ENCODE measurements at places on chromosomes 6 and 20.

GRCh38 chr6:10569392-10570127 is 48.4 kb downstream of the GCNT2 start:
- no peak for DNase-seq

- DNase-seq, result no peak
These were observed 961.0 kb downstream of the KIF16B start for GRCh38 chr20:15612198-15612597.

- peak; percentile 50 for DNase-seq
These were observed 8.9 kb downstream of the BPIFB1 start for GRCh38 chr20:33291830-33292355.

DNA sequence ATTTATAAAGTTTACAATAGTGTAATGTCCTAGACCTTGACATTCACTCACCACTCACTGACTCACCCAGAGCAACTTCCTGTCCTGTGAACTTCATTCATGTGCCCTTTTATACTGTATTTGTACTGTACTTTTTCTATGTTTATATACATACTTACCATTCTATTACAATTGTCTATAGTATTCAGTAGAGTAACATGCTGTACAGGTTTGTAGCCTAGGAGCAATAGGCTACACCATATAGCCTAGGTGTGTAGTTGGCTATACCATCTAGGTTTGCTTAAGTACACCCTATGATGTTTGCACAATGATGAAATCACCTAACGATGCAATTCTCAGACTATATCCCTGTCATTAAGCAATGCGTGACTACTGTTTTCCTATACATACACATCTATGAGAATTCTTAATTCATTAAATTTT is 17.5 kb downstream of the EDEM2 start:
- DNase-seq, result peak; percentile 75

GRCh38 chr6:142932889-142933288 is 12.1 kb downstream of the HIVEP2 start:
- DNase-seq, result no peak

DNA sequence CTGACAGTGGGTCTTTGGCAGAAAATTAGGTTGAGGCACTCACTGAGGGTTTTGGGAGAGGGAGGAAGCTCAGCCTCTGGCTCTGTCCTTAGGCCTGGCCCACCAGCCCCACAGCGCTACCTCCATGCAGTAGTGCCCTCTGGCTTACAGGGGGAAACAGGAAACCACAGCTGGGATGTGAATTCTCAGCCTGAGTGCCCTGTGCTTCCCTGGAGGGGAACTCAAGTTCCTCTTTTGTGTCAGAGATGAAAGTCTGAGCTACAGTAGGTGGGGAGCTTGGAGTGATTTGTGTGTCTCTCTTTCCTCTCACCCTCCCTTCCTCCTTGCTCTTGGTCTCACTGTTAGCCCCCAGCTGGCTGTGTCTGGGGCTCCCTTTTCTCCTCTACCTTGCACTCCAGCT is 48.2 kb upstream of the BLCAP start:
- DNase-seq, result no peak

GRCh38 chr20:46580613-46581205 is 30.3 kb upstream of the OCSTAMP start:
- no peak for DNase-seq
